ENCODE measurements at places on chromosomes 6 and 20.

DNA sequence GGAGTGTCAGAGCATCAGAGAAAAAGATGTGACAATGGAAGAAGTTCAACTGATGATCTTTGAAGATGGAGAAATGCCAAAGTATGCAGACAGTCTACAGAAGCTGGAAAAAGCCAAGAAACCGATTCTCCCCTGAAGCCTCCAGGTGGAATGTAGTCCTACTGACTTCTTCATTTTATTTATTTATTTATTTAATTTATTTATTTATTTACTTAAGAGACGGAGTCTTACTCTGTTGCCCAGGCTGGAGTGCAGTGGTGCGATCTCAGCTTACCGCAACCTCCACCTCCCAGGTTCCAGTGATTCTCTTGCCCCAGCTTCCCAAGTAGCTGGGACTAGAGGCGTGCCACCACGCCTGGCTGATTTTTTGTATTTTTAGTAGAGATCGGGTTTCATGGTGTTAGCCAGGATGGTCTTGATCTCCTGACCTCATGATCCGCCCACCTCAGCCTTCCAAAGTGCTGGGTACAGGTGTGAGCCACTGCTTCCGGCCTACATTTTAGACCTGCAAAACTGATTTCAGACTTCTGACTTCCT, 2.2 kb upstream of the RPF2 start:
- no peak for DNase-seq

DNA sequence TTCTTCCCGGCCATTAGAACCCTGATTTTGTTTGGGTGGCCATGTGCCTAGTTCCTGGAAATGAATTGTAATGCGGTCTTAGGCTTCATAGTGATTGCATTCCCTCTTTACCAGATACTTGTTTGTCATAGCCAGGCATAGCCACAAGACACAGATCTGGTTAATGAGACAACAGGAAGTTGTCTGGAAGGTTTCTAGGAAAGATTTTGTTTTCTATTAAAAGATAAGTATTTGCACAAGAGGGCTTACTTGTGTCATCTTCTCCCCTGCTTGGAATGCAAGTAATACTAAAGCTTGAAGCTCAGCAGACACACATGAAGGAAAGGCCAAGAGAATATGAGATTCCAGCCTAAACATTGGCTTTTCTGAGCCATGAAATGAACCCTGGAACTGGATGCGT, 12.9 kb downstream of the FARS2 start:
- no peak for DNase-seq

DNA sequence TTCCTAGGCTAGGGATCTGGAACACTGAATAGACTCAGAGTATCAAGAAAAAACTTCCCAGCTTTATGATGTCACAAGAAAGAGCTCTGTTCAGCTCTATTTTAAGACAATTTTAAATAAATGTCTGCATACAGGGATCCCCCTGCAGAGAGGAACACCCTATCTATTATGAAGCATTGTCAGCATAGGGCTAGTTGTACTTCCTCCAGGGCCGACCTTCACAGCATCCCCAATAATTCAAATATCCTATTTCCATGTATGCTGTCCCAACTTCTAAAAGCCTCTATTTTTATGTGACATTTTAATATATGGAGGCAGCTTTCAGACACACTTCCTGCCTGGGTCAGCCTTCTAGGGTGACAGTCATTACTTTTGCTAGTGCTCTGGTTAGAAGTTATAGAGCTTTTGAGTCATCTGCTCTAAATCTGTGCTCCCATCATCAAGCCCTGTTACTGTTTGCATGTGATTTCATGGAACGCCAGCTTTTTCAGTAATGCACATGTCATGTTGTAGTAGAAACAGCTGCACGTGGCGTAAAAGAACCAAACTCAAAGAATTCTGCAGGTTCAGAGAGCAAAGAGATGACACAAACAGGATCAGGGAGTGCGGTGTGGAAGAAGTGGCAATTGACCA, 189.2 kb downstream of the ADGB start:
- DNase-seq: no peak

- DNase-seq: no peak
Measured at GRCh38 chr6:335572-335971, 43.3 kb downstream of the DUSP22 start.

DNA sequence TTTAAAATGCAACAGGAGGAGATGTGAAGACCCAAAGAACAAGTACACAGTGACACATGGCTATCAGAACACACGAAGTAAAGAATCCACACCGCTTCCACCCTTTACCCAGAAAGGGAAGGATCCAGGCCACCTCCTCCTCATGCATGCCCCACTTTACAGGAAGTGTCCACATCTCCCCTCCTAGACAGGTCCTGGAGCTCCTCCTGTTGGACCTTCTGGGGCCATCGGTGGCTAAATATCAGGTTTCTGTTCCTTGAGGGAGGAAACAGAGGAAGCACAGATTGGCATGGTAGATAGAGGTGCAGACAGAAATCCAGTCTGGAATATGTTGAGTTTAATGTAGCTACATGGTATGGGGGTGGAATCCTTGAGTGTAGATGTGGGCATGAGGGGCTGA, 10.9 kb downstream of the NINL start:
- no peak for DNase-seq

- DNase-seq: no peak
Measured at GRCh38 chr20:58026361-58026760, 202.1 kb downstream of the ANKRD60 start.

- no peak for DNase-seq
Measured at GRCh38 chr6:79909517-79909916, 37.8 kb downstream of the ELOVL4 start.

DNA sequence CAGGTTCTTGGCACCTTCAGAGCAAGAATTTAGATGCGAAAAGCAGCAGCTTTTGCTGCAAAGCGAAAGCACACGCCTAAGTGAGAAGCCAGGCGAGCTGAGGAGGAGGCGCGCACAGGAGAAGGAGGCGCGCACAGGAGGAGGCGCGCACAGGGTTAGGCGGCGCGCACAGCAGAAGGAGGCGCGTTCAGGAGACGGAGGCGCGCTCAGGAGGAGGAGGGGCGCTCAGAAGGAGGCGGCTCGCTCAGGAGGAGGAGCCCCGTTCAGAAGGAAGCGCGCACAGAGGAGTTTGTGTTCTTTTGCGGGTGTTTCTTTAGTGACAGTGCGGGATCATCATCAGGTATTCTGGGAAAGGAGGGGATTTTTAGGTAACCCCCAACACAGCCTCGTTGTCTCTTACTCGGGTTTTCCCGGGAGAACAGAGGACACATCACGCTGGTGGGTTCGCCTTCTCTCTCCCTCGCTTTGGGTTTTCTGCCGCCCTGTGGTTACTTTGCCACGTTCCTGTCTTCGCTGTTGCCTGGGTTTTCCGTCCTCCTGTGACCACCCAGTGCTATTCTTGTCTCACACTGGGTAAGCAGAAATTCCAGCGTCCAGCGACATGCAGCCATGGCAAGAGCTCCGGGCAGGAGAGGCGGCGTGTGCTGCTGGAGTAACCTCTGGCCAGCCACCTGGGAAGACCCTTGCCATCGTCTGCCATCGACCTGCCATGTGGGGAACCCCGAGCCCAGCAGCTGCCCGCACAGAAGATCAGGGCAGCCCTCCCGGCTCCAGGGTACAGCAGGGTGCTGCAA, 47.0 kb downstream of the WDR27 start:
- peak; percentile 17 for DNase-seq

DNA sequence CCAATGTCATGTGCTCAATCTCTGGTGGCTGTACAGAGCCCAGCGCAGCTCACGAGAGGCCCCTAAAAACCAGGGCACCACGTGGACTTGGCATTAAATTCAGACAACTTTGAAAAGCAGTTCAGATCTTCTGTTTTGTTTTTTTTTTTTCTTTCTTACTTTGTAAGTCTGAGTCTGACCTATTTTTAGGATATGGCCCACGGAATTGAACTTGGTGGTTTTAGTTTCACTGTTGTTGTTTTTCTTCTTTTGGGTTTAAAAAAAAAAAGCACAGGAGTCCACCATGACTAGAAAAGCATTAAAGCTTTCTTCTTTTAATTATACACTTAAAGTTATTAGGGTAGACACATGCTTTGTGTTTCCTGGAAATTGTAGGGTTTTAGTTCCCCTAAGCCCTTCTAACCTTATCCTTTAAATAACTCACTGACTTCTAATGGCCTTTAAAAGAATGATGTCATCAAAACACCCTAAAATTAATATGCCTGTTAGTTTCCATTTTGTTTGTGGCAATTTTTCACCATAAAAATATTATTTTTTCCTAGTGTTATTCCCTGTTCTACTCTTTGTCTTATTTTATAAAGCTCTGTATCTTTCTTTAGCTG, 48.5 kb upstream of the CCN2 start:
- no peak for DNase-seq

DNA sequence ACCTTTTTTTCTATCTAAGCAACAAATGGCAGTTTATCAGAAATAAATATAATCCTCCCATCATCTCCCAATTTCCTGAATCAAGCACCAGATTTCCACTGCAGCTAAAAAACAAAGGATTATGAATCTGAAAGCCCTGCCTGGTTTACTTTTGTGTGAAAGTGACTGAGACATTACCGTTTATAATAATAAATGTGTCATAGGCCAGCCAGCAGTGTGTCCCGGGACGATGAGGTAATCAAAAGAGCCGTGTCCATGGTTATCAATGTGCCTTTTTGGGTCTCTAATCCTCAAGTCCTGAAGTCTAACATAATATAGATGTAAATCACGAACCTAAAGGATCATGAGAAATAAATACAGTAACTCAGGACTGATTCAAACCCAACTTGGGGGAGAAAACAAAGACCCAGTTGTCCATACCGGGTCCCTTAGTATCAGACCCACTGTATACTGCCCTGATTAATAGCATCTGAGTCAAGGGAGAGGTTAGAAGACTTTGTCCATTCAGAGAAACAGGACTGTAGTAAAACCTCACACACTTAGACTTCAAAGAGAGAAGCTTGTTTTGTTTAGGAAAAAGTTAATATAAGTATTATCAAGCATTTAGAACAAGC, 149.1 kb downstream of the SASH1 start:
- DNase-seq: no peak

- DNase-seq: no peak
Measured at GRCh38 chr6:15036690-15037245, 209.1 kb upstream of the JARID2 start.

GRCh38 chr6:3561725-3562124, 104.9 kb upstream of the SLC22A23 start:
- DNase-seq: no peak

GRCh38 chr20:42125426-42125825, 507.2 kb upstream of the CHD6 start:
- DNase-seq: no peak

DNA sequence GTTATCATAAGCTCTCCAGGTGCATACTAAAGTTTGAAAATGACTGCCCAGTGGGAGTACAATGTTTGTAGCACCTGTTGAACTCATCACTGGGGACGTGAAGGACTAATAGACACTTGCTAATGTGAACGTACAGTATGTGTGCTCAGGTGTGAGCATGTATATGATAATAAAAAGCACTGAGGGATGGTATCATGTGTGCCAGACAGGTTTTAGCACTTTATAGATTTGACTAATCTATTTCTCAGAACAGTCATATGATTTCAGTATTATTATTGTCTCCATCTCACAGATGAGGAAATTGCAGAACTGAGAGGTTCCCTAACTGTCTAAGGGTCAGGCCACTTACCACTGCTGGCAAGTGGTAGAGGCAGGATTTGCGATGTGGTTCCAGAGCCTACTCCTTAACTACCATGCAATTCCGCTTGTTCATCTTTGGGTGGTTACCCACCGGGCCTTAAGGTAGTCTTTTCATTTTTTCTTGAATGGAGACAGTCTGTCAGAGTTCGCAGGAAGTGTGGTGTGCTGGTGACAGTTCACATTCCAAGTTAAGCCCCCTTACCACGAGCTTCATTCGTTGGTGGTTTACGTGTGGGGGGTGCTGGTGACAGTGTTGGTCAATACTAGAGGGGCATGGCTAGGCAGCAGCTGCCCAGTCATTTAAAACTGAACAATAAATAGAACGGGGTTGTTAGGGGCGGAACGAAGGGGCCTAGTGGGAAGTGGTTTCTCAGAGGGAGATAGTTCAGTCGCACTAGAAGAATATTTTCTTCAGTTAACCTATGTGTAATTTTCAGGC, 46.8 kb downstream of the RREB1 start:
- no peak for DNase-seq

DNA sequence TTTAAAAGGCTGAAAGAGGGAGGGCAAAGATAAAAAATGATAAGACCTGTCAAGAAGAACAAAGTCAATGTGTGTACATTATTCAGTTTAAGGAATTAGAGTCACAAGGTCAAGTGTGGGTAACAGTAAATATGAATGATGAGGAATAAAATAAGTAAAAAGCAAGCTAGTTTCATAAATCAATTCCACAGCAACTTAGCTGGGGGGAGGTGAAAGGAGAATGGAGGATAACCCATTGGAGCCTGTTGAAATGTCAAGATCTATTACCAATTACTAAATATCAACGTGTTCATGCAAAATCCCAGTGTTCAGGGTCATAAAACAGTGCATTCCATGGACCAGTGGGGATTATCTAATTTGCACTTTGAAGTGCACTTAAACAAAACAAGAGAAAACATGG, 242.9 kb downstream of the TBX18 start:
- DNase-seq: no peak

GRCh38 chr6:13474787-13475186, 12.6 kb downstream of the GFOD1 start:
- DNase-seq: no peak

DNA sequence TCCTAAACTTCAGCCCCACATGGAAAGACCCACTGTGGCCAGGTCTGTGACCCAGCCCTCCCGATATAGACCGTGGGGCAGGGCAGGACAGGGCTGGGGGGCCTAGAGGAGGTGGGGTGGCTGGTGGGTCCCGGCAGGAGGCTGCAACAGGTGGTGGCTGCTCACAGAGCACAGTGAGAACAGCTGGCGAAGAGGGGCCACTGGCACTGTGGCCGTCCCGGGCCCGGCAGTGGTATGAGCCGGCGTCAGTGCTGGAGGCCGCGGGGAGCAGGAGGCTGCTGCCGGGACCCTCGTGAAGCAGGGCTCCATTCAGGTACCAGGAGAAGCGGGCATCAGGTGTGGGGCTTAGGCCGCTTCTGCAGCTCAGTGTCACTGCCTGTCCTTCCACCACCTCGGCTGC, 13.4 kb downstream of the SIGLEC1 start:
- no peak for DNase-seq

DNA sequence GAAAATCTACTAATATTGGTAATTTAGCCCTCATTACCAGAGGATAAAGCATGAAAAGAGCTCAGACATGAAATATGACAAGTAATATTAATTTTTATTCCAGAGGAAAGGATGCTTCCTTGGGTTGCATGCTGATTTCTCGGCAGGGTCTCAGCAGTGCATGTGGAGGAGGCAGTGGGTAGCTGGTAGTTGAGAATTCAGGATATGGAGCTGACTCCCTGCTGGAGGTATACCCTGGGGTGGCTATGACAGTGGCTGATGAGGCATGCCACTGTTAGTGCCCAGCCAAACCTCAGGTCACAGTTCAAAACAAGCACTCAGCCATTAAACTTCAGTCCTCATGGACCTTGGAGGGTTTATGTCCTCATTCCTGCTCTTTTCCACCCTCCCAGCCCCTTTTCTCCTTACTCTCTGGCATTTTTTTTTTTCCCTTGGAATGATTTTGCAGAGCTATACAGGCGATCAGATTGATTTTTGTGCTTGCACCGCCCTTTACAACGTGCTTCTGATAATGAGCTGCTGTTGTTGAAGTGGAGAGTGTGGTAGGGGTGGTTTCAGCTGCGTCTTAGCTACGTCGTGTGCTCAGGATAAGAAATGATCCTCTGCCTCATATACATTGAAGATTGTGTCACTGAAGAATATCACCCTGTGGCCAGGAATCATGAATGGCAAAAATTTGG, 761.9 kb upstream of the MMS22L start:
- no peak for DNase-seq
